Fibroblast of mammary gland (primary cell): ENCODE measurements at places on chromosomes 1 and 21.

GRCh38 chr1:195894411-195894810 lies 713.8 kb downstream of the KCNT2 start:
- no peak for DNase-seq

GRCh38 chr1:82567348-82567747 lies 766.6 kb downstream of the ADGRL2 start:
- DNase-seq: no peak

GRCh38 chr1:214506972-214507431 lies 44.4 kb downstream of the PTPN14 start:
- DNase-seq: no peak

DNA sequence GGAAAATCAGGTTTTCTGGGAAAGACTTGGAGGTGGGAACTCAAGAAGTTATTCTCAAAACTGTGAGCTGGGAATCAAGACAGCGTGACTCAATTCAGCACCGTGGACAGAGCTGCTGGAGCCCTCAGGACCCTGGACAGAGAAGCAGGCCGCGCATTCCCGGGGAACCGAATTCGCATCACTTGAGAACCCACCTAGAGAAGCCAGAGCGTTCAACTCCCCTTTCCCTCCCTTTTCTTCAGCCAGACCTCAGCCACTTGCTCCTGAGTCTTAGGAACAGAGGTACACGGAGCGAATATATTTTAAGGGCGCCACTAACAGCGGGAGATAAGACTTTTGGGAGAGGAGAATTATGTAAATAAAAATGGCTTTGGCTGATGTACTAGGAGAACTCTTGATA lies 2.0 kb upstream of the LIN28A start:
- peak; percentile 66 for DNase-seq

DNA sequence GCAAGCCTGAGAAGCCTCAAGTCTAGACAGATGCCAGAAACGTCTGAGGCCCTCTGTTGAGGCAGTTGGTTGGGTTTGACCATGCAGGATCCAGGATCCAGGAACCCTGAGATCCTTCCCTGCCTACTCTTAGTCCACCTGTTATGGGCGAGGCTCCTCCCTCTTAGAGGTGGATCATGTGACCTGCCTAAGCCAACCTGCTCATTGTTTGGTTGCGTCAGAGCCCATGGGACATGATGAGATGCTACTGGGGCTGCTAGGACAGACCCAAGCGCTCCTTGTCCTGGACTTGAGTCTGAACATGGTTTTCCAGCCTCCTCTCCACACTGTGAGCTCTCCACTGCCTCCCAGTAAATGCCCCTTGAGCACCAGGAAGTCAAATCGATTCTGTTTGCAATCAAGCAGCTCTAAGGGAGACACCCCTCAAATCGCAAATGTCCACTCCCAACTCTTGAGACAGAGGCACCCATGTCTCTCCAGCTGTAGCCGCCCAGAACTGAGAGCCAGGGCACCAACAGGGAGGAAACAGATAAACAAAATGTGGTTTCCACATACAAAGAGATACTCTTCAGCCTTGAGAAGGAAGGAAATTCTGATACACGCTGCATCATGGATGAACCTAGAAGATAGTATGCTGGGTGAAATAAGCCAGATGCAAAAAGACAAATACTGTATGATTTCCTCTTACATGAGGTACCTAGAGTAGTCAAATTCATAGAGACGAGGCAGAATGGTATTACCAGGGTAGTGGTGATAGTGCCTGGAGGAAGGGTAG lies 31.7 kb upstream of the WNT4 start:
- no peak for DNase-seq

- no peak for DNase-seq
These were observed 63.5 kb downstream of the SKI start for GRCh38 chr1:2291577-2291976.

GRCh38 chr1:157580179-157580827 lies 17.6 kb downstream of the FCRL4 start:
- DNase-seq: peak; percentile 60

GRCh38 chr1:1624443-1625403 lies 7.2 kb upstream of the MMP23B start:
- DNase-seq: no peak

DNA sequence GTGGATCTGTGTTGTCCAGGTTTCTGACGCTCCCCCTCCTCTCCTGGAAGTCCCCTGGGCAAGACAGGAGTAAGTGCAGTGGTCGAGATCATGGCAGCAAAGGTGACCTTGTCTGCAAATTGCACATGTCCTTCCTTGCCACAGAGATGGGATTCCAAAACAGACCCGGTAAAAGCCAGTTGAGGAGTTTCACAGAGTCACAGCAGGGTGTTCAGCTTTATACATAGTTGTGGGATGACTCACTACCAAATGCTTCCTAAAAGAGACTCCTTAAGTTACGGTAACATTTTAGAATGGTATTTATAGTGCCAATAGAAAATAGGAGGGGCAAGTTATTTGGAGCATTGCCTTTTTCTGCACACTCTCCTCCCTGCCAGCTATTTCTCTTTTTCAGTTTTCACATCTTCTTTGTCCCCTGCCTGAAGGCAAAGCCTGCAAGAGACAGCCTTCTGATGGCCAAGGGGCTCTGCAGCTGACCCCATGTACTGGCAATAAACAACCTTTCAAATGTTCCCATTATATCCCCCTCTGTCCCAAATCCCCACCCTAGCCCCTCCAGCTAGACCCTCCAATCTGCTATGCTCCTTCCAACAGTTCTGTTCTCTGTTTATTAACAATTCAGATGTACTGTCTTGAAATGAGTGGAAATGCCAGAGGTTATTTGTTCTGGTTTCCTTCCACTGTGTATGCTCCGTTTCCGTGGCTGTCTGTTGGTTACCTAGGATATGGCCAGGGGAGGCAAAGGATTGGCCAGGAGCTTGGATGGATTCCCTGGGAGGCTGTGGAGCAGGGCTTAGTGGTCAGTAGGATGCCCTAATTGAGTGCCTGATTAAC lies 115.0 kb downstream of the TGFB2 start:
- peak; percentile 84 for DNase-seq

DNA sequence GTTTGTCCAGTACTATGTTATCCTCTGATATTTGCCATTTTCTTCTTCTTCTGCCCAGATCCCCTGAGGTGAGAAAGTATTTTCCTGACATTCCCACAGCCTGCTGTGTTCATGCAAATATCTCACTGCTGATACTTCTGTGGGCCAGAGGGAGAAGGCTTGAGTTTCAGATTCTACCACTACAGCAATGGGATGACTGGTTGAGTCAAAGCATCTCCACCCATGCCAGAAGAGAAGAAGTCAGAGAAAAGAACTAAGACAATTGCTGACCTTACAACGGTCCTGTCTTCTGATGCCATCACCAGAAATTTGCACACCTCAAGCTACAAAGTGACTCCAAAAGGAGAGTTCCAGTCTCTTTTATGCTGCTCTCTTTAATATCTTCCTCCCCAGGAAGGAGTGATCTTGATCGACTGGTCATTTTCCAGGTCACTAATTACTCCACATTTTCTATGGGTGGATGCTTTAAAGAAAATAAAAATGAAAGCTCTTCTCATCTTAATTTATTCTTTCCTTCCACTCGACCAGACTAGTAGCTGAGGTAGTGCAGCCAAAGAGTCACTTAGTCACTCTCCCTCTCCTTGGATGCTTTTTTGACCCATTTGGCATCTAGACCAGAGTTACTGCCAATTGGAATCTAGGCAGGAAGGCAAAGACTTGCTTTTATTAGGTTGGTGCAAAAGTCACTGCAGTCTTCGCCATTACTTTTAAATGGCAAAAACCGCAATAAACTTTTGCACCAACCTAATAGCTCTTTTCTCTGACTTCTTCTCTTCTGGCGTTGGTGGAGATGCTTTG lies 195.1 kb downstream of the PTPRC start:
- DNase-seq: no peak

- peak; percentile 52 for DNase-seq
These were observed 350.8 kb downstream of the PTPRU start for GRCh38 chr1:29586991-29587745.

- DNase-seq: peak; percentile 27
These were observed 37.6 kb upstream of the GORAB start for GRCh38 chr1:170494369-170494768.

GRCh38 chr1:167416506-167416905 lies 101.8 kb downstream of the CD247 start:
- DNase-seq: no peak

DNA sequence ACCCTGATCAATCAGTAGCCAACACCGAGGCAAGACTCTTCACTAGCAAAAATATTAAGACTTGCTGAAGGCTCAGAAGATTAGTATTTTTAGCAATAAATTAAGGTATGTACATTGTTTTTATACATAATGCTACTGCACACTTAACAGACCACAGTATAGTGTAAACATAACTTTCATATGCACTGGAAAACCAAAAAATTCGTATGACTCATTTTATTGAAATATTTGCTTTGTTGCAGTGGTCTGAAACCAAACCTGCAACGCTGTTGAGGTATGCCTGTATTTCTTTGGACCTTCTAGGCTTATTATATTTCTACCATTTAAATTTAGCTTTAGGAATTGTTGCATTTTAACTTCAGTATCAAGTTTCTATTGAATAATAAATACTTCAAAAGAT lies 65.8 kb upstream of the BCL9 start:
- no peak for DNase-seq

DNA sequence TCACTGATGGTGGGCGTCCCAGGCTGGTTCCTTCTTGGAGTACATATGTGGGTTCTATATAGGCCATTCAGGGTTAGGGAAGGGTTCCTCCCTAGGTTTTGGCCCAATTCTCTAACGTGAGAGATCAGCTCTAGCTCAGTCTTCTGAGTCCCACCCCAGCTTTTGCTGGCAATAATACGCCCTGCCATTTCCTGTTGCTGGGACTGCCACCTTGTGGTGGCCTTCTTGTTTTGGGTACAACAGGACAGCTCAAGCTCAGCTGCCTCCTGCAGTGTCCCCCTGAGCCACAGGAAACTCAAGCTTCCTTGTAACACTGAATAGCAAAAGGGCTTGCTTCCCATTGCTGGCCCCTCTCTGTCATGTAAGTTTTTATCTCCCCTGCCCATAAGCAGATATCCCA lies 77.8 kb downstream of the BACH1 start:
- peak; percentile 43 for DNase-seq

GRCh38 chr1:55326496-55327243 lies 111.5 kb upstream of the USP24 start:
- no peak for DNase-seq

GRCh38 chr1:223684488-223684792 lies 18.9 kb upstream of the CAPN8 start:
- DNase-seq: no peak

DNA sequence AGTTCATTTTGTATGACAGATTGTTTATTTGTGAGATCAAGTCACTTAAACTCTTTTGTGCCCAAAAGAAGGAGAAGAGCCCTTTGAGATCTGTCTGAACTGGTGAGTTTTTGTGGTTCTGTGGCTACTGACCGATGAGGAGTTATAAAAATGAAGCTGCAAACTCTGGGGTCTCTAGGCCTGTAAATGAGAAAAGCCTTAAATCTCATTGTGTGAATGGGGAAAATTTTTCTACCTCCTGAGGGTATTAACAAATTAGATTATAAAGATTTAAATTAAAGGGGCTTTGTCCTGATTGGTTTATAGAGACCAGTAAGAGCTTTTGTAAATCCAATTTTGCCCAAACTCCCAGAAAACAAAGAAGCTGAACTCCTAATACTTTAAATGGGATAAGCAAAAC lies 9.7 kb upstream of the KLF17 start:
- DNase-seq: no peak

DNA sequence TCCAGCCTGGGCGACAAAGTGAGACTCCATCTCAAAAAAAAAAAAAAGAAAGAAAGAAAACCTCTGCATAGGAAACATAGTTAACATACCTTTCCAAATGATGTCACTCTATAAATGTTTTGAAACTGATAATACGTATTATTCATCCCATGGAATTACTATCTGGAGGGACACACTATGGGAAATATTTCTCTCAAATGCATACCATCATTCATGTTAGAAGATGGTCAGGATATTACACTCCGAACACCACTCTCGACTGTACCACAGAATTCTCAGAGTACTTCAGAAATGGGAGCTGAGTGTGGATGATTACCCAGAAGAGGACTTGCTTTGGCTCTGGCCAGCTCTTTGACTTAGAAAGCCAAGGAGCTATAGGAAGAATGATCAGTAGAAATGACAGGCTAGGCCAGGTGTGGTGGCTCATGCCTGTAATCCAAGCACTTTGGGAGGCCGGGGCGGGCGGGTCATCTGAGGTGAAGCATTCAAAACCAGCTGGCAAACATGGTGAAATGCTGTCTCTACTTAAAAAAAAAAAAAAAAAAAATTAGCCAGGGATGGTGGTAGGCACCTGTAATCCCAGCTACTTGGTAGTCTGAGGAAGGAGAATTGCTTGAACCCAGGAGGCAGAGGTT lies 5.2 kb upstream of the LIN28A start:
- DNase-seq: no peak

DNA sequence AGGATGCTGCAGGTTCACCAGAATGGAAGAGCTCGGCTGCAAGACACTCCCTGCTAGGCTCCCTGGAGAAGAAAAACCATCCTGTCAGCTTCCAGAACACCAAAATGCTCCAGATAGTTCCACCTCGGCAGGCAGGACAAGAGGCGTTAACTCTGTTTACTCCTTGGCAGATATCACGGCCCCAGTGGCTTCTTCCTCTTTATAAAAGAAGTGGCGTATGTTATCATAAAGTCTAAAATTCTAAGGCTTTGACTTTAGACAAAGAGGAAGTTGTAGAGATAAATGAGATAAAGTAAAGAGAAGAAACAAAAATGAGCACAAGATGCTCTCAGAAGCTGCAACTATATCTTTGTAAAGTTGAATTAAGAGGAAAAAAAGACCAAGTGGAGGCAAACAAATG lies 24.3 kb upstream of the MTF1 start:
- no peak for DNase-seq

DNA sequence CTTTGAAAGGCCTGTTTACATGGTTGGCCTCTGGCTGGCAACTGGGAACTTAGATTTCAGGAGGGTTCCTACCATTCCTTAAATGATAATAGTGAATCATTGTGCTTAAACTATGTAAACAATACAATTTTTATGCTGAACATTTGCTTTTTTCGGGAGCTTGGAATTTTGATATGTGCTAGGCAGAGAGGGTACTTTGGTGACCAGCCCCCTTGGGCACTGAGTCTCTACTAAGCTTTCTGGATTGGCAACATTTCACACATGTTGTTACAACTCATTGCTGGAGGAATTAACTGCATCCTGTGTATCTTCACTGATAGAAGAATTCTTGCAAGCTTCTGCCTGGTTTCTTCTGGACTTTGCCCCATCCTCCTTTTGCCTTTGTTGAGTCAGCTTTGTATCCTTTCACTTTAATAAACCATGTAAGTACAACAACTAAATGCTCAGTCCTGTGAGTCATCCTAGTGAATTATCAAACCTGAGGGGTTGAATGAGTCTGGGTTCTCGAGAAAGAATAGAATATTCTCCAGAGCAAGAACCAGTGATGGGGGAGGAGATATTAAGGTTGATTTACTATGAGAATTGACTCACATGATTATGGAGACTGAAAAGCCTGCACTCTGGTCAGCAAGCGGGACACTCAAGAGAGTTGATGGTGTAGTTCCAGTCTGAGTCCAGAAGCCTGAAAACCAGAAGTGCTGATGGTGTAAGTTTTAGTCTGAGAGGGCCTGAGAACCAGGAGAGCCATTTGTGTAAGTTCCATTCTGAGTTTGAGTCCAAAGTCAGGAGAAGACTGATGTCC lies 3.1 kb upstream of the SLC16A4 start:
- DNase-seq: peak; percentile 85
